ENCODE measurements at places on chromosomes 4 and X.
A peak's percentile ranks its signal among the peaks of the same experiment; 100 is the strongest.

- DNase-seq, result peak; percentile 67
Measured at GRCh38 chr4:67198727-67199126, 346.6 kb downstream of the CENPC start.

- peak; percentile 50 for DNase-seq
Measured at GRCh38 chr4:76905521-76905920, 7.6 kb upstream of the SOWAHB start.

DNA sequence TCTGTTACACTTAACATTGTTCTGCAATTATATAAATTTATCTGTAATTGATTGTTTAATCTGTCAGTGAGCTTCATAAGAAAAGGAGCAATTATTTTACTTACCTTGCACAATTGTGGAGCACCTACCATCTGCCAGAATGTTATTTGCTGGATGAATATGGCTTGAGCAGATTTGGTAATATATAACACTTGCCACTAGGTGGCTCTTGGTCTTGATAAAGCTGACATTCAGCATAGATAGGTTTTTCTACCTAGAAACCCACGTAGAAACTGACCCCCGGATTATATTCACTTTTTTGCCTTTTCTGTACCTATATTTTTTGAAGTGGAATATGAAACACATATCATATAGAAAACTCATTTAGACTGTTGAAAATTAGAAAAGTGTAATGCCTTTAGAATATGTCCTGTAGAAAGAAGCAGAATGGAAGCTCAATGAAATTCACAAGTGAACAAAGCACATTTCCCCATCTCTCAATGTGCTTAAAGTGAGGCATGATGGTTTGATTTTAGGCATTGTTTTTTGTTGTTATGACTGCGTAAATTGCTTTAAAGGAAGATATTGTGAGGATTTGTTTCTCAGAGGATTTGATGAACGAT lies 9.5 kb downstream of the RBPJ start:
- DNase-seq, result peak; percentile 75

DNA sequence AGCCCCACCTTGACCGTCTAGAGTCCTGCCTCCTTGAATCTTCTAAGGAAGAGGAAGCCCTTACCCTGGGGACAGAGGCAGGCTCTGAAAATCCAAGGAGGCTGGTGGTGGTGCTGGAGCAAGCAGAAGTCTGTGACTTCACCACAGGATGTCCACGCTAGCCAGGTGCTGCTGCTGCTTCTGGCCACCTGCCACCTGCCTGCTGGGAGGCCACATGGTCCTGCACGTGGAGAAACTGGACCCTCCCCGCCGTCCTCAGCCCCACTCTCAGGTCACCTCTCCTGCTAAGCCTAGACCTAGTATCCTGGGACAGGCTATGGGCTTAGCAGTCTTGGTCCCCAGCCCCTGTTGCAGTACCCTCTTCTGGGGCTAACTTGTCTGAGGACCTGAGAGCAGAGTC lies 15.8 kb downstream of the TMEM31 start:
- no peak for DNase-seq

- no peak for DNase-seq
Measured at GRCh38 chr4:38819569-38819968, 15.0 kb upstream of the TLR1 start.

DNA sequence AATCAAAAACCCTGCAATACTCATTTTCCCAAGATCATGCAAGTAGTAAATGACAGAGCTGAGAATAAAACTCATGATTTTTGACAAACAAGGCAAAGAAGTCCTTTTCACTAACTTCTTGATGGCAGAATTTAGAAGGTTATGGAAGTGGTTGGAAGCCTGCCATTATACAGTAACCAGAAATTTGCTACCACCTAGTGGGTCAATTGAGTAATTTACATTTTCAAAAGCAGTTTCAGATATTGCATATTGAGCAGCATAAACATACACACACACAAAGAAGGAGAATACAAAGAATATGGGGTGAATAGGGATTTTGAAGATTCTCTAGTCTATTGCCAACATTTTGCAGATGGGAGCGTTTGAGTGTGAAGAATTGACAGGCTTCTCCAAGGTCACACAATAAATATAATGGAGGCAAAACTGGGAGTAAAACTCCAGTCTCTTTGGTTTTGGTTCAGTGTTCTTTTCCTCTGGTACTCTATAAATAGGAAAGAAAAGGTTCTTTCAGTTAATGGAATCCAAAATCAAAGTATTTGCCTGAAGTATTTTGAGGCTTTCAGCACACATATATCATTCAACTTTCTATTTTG lies 70.2 kb downstream of the GC start:
- DNase-seq, result peak; percentile 85

DNA sequence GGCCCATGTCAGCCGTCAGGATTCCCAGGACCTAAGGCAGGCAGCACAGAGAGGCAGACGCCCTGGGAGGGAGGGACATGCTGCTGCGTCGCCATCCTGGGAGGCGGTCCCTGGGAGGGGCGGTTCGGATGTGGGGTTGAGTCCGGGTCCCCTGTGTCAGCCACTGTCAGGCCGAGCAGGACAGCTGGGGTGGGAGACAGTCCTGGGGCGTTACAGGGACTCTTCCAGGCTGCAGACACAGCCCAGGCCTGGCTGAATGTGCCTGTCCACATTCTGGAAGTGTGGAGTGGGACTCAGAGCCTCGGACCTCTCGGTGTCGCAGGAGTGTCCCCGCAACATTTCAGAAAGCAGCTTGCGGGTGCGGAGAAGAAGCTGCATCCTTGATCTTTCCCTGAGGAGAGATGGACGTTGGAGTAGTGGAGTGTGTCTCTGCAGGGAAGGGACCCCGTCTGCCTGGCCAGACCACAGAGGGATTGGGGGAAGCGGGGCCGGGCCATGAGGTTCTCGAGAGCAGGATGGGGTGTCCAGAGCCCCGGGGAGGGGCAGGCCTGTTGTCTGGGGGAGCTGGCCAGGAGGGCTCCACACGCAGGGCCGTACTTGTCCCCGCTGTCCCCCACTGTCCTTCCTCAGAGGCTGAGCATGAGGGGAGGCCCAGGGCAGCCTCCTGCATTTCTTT lies 6.1 kb downstream of the AKAP17A start:
- no peak for DNase-seq

DNA sequence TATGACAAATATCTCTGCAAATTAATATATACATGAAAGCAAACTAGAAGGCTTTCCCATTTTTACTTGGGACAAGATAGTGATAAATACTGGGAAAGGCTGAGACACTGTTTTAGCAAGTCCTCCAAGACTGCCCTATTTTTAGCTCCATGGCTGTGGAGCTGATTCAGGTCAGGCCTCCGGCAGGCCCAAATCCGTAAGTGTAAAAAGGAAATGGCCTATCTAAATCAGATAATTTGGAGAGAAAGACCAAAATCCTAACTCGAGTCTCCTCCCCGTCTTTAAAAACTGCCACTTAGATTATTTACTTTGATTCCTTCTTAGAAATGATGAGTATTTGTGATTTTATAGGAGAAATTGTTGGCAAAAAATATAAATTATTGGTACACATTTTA lies 2.9 kb downstream of the OTUD4 start:
- peak; percentile 52 for DNase-seq

GRCh38 chr4:60744767-60745166 lies 455.4 kb upstream of the ADGRL3 start:
- DNase-seq, result peak; percentile 45

- DNase-seq, result no peak
Measured at GRCh38 chr4:140243278-140243753, 89.3 kb upstream of the MAML3 start.

All from fibroblast of the aortic adventitia (primary cell).